NCI-H460 (cell line): ENCODE measurements at places on chromosomes 4 and X.

DNA sequence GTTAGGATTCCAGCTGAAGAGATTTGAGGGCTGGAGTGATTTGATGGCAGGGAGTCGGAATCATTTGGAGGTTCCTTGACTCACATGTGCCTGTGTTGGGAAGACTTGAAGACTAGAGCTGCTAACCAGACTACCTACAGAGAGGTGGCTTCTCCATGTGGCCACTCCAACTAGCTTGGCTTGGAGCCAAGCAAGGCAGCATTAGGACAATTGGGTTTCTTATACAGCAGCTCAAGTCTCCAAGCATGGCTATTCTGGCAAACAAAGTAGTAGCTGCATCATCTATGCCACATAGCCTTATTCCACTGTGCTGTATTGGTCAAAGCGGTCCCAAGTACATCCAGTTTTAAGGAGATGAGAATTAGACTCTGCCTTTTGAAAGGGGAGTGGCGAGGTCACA, 171.7 kb upstream of the SLC4A4 start:
- DNase-seq, result no peak

DNA sequence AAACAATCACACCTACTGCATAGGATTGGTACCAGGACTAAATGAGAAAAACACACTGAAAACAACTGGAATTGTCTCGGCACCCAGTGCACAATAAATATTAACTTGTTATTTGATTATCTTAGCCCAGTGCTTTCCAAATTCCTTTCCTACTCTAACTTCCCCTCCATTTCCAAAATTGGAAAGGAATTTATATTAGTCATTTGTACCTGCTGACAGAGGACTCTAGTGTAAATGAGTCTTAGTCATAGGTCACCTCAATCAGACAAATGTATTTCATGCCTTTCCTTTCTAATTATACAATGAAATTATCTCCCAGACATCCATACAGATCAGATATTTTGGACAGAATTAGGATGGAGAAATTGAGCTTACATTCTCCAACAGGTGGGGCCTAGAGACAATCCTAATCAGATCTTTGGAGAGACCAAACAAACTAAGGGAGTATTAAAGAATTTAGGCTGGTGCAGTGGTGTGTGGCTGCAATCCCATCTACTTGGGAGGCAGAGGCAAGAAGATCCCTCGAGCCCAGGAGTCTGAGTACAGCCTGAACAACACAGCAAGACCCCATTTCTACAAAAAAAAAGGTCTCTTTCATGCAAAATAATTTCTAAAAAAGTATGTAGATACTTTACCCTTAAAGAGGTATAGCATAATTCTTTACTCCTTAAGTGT, 10.1 kb downstream of the SH3D19 start:
- no peak for DNase-seq

DNA sequence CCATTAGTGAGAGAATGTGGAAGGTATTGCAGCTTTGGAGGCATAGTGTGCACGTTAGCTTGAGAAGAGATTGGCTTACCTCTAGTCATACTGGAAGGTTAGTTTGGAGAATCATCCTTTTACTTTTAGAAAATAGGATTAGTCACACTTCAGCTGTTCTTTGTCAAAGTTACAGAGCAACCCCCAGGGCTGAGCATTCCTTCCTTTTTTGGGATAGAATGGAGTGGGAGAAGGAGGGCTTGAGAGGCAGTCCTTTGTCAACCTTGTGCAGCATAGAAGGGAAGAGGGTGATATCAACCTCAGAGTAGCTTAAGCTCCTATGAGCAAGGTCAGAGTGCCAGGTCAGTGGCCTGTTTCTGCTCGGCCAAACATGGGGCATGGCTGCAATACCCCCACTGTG, 8.6 kb upstream of the MBNL3 start:
- no peak for DNase-seq

DNA sequence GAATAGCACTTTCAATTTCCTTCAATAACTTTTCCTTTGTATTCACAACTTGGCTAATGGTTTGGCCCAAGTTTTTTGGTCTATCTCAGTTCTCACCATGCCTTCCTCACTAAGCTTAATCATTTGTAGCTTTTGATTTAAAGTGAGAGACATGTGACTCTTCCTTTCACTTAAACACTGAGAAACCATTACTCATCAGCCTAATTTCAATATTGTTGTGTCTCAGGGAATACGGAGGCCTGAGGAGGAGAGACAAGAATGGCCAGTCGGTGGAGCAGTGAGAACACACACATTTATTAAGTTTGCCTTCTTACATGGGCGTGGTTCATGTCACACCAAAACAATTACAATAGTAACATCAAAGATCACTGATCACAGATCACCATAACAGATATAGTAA, 56.7 kb downstream of the TSPAN5 start:
- no peak for DNase-seq

- no peak for DNase-seq
Observed at GRCh38 chrX:24777660-24778059, 83.9 kb downstream of the POLA1 start.

DNA sequence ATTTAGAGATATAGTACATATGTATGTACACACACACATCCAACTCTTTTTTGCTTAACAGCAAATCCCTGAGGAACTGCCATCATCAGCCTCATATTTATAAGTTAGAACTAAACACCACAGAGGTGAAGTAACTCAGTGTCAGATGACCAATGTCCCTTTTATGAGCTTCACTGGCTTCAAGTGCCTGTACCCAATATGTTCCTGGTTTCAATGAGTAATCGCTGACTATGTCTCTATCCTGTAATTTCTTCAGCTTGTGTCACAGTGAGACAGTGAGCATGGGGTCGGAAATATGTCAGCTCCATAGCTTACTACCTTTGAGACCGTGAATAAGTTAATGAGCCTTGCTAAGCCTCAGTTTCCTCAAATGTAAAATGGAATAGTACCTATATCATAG, 136.2 kb upstream of the RASGEF1B start:
- no peak for DNase-seq

DNA sequence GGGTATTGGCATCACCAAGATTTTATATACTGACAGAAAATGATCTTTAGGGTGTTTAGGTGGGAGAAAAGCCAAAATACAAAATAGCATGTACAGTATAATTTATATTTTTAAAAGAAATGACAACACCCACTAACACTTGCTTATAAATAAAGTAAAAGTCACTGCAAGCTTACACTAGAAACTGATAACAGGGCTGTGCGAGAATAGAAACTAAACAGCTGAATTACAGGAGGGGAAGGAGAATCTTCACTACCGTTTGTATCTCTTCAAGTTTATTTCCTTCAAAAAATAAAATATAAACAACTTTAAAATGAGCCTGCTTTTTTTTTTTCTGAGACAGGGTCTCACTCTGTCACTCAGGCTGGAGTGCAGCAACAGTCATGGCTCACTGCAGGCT, 22.8 kb downstream of the GRSF1 start:
- no peak for DNase-seq

DNA sequence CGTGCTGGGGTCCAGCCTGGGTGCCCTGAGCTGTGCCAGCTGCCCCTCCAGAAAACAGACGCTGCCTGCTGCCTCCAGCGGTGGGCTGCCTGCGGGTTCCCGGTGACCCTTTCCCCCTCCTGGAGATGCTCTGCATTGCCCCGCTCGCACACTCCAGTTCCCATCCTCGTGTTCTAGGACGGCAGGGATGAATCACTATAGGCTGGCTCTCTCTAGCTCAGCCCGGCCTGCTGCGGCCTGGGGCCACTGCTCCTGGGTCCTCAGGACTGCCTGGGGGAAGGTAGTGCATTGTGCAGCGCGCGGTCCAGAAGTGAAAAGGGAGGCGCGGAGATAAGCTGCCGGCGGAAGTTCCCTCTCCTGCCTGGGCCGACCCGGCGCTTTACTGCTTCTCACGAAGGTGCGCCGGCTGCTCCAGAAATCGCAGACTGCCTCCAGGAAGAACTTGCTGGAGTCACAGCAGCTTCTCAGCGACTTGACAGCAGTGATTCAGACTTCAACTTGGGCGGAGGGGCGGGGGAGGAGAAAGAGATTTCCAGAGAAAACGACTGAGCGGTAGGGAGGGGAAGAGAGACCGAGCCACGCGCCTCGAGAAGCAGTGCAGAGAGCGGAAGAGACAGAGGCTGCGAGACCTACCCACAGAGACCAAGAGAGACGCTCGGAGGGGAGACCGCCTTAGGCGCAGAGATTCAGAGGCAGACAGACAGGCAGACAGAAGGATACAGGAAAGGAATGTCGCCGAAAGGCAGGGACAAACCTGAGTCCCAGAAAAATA, 6.7 kb upstream of the MSX1 start:
- no peak for DNase-seq

DNA sequence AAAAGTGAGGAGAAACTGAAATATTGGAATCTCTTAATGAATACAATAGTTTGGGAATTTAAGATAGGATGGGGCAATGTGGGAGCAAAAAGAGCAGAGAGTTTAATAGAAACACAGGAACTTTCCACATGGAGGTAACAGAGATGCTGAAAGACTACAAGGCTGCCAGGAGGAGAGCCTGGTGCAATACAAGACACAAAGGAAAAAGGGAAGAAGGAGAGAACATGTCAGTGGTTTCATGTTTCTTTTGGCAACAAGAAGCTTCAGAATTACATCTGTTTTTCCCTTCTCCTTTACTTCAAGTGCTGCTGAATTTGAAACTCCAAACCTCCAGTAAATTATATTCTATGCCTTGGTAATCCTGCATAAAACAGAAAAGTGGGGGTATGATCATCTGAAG, 474.3 kb downstream of the FAT4 start:
- no peak for DNase-seq

DNA sequence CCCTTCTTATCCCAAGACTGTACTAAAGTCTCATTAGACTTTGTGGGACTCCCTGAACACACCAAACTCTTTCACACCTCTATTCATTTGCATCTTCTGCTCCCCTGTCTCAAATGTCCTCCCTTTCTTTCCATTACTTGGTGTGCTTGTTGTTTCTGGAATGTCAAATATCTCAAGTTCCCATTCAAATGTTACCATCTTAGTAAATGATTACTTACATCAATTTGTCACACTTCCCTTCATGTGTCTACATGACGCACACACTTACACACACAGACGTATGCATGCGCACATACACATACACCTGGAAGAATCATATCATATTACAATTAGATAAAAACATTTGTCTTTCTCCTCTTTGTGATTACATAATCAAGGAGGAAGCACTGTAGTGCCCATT, 210.8 kb upstream of the TEX13C start:
- no peak for DNase-seq

DNA sequence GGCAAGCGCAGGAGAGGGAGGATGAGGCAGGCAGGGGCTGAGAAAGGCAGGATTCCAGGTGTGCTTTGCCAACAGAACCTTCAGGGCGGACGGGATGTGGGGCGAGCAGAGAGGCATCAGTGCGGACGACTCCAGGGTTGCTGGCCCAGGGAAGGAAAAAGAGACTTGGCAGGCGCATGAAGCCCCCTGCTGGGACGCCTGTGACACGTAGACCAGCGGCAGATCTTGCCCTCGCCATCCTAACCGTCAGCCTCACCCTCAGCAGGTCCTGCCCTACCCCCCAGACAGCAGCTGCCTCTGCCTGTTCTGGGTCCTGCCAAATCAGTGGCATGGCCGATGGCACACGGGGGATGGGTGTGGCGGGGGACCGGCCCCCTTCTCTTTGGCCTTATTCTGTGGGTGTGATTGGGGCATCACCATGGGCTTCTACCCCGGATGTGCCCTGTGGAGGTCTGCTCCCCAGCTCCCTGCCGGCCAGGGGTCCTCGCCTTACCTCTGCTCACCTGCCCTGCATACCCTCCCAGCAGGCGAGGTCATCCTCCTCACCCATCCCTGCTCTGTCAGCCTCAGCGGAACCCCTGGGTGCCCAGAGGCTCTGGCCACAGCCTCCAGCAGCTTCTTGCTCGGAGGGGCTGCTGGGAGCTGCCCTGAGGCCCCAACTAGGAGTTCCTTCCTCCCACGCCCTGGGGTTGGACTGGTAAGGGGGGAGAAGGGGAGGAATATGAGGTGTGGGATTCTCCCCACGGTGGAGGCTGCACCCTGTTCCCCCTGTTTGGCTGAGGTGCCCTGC, 2.9 kb upstream of the SH3BP2 start:
- no peak for DNase-seq
